ENCODE measurements at places on chromosomes 3 and 15.

GRCh38 chr15:34223904-34224596 is 766 bp upstream of the EMC4 start:
- no peak for DNase-seq

DNA sequence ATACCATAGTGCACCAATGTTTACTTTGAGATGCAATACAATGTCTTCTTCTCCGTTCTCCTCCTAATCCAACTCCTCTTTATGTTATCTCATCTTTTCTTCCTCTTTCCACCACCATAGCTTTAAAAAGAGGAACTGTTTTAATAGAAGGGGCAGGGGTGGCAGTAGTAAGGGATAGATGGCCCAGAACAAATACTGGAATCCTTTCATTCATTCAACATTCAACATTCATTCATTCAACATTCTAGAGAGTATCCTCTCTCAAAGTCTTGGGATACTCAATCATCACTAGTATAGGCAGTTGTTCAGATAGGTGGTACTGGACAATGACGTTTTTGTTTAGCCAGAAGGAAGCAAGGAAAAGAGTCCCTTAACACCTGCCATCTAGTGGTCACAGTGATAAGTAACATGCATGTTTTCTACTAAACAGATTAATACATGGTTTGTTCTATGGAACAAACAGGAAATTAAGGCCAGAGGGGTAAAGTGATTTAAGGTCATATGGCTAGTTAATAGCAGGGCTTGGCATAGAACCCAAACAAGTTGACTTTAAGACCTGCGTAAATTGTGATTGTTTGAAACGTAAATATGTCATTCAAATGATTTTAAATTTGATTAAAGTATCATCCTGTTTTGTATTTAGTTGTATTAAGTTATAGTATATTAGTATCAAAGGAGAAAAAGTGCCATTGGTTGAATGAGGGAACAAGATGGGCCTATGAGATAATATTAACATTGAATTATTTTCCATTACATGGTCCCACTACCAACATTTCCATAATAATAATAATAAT is 26.9 kb upstream of the EHHADH start:
- no peak for DNase-seq

DNA sequence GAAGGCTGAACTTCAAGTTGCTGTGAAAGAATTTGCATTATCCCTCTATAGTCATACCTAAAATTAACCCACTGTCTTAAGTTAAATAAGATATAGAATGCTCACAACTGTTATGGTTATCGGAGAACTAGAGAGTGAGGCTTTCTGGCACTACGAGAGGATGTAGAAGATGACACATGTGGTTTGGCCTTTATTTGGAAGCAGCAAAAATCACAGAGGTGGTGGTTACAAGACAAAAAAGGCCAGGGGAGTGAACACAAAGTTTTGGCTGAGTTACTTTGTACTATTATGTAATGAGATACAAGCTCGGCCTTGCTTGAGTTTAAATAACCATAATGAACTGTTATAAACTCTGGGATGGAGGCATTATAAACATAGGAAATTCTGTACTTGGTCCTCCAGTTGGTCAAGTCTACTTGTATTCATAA is 78.3 kb upstream of the ICE2 start:
- no peak for DNase-seq

- DNase-seq: no peak
Measured at GRCh38 chr3:171348121-171348520, 112.1 kb downstream of the TNIK start.

GRCh38 chr15:63530752-63531299 is 26.4 kb downstream of the USP3 start:
- DNase-seq: no peak

- DNase-seq: no peak
Measured at GRCh38 chr15:73986055-73986775, 5.9 kb downstream of the STOML1 start.

GRCh38 chr15:70266412-70267121 is 168.8 kb upstream of the TLE3 start:
- no peak for DNase-seq

GRCh38 chr15:101411085-101411484 is 78.4 kb downstream of the PCSK6 start:
- DNase-seq: no peak

DNA sequence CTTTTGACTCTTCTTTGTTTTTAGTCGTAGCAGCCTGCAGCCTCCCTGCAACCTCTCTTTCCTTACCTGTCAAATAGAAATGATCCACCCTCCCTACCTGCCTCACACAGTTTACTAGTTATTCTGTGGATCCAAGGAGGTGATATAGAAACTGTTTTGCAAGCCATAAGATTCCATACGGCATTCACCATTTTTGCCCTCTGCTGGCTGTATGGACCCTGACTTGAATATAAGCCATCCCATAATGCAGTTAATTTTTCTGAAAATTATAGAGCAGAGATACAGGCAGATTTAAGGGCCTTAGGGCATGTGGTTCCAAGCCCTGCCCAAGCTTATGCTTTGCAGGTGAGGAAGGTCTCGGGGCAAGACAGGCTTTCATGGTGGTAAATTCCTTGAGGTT is 63.8 kb downstream of the CPN2 start:
- DNase-seq: no peak

DNA sequence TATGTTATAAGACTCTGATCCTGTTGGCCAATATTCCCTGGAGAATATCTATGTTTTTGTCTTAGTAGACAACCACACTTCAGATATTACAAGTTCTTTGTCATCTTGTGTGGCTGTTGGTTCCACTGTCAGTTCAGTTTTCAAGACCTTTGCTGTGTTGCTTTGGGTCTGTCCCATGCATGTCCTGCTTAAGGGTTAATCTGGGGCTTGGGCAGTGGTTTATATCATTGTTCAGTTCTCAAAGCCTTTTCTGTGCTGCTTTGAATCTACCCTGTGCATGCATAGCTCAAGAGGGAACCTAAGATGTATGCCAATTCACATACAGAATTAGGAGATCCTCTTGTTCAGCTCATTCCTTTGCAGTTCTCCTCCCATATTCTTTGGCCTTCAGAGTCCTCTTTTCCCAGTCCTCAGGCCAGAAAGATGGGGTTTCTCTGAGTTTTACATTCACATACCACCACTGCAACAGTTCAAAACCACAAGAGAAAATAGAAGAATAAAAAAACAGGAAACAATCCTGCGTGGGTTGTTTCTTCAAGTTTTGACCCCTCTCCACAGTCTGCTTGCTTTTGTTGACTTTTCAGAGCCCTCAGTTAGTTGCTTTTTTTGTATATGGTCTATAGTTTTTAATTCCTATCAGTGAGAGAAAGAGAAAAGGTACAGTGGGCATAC is 21.6 kb downstream of the BUB1B start:
- no peak for DNase-seq

- DNase-seq: no peak
Measured at GRCh38 chr3:46409739-46410489, 2.9 kb downstream of the CCRL2 start.

GRCh38 chr3:193665370-193665989 is 72.5 kb downstream of the OPA1 start:
- no peak for DNase-seq

- DNase-seq: no peak
Measured at GRCh38 chr3:77524463-77524862, 484.6 kb downstream of the ROBO2 start.

GRCh38 chr15:51775967-51776816 is 24.8 kb downstream of the TMOD2 start:
- peak; percentile 63 for DNase-seq

DNA sequence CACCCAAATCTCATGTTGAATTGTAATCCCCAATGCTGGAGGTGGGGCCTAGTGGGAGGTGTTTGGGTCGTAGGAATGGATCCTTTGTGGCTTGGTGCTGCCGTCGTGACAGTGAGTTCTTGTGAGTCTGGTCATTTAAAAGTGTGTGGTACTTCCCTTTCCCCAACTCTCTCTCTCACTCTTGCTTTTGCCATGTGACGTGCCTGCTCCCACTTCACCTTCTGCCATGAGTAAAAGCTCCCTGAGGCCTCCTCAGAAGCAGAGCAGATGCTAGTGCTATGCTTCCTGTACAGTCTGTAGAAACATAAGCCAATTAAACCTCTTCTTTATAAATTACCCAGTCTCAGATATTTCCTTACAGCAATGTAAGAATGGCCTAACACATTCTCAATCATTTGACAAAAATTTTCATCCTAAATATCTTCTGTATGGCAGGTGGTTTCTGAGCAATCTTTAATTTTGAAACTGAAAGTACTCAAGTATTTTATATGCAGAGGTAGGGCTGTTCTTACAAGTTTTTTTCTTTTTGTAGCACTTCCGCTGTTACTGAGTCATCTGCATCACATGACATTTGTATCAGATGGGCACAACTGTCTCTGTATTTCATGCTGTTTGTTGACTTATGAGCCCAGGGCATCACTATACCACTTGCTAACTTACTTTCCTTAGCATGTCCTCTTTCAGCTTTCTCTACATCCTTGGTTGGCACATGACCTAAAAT is 8.8 kb downstream of the RPL39L start:
- DNase-seq: no peak

DNA sequence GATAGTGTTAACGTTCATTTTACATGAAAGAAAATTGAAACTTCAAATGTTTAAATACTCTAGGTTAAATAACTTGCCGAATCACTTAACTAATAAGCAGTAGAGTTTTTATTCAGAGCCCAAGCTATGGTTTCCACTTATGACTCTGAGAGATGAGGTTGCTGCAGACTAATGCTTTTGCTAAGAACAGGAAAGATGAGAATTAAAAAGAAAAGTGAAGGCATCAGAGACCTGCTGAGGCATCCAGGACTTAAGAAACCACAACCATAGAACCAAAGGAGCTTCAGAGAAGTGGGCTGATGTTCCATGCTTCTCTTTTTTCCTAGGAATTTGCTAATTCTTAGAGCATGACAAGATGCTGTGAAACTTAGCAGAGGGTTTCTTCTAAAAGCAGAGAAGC is 9.5 kb downstream of the HMG20A start:
- DNase-seq: no peak

DNA sequence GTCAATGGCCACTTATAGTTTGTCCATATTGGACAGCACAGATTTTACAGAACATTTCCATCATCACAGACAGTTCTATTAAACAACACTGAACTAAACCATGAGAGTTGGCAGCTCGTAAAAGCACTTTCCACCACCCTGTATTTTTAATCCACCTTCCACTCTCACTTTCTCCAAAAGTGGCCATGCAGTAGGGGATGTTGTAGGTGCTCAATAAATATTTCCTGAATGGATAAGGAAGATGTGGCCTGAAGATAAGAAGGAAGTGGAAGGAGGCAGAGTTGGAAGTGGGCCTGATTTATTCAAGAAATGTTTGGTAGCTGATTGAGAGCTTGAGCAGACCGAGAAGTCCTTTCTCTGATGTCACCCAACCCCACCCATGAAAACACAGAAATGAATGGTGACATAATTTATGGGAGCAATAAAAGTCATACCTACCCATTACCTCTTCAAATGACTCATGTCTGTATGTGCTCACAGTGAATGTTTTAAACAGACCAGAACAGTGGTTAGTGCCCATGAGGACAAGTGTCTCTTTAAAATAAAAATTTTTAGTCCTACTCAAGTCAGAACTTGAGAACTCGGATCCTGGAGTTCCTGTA is 39.6 kb upstream of the CTNNB1 start:
- no peak for DNase-seq

GRCh38 chr3:42668413-42668760 is 14.9 kb downstream of the ZBTB47 start:
- no peak for DNase-seq

- DNase-seq: no peak
Measured at GRCh38 chr3:75983609-75984290, 198.4 kb upstream of the ZNF717 start.

GRCh38 chr3:44065311-44066094 is 176.2 kb upstream of the TOPAZ1 start:
- DNase-seq: no peak

GRCh38 chr3:15876669-15877068 is 78.9 kb upstream of the ANKRD28 start:
- DNase-seq: no peak

DNA sequence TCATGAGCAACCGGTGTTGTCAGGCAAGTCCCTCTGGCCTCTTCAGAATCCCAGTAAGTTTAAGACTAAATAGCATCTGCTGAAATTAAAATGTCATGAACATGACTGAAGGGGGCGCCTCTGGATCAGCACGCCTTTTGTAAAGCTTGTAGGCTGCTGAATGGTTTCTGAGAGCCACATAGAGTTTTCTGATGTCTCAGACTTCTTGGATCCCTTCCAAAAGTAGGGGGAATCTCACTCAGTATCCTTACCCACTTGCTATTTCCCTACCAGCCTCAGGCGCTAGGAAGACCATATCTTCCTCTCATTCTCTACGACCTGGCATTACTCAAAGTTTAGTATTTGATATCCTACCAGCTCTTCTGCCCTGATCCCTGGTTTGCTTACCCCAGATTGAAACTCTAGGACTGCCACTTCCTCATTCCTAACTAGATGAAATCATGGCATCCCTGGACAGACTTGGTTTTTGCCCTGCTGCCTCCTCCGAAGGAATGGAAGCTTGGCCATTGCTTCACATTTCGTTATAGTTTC is 62.7 kb upstream of the CD47 start:
- DNase-seq: peak; percentile 20

- no peak for DNase-seq
Measured at GRCh38 chr3:184015381-184016019, 2.2 kb downstream of the ABCC5 start.

GRCh38 chr3:55343486-55344357 is 143.4 kb downstream of the WNT5A start:
- no peak for DNase-seq

- no peak for DNase-seq
Measured at GRCh38 chr3:66655671-66656070, 154.8 kb upstream of the LRIG1 start.

GRCh38 chr3:119255214-119255613 is 14.5 kb upstream of the B4GALT4 start:
- no peak for DNase-seq

DNA sequence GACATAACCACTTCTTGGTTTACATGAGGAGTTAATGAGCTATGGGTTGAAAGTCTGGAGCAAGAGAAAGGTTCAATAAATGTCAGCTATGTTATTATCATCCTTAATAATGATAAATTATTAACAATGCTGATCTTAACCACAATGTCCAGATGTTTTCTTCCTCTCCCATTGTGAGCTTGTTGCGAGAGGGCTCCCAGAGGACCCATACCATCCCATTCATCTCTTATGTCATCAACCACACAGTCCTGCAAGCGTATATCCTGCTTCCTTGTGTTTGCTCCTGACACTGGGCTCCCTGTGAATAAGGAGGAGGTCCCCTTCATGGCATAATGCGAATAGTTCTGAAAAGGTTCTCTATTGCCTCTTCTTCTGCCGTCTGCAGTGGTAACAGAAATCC is 266.8 kb downstream of the TLE3 start:
- no peak for DNase-seq

DNA sequence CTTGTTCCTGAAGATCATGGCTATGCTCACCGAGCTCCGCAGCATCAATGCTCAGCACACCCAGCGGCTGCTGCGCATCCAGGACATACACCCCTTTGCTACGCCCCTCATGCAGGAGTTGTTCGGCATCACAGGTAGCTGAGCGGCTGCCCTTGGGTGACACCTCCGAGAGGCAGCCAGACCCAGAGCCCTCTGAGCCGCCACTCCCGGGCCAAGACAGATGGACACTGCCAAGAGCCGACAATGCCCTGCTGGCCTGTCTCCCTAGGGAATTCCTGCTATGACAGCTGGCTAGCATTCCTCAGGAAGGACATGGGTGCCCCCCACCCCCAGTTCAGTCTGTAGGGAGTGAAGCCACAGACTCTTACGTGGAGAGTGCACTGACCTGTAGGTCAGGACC is 35.2 kb downstream of the NR1I2 start:
- DNase-seq: no peak

- DNase-seq: no peak
Measured at GRCh38 chr3:170180079-170180907, 1.2 kb downstream of the PHC3 start.
